Type B pancreatic cell (in vitro differentiated cells): ENCODE measurements at places on chromosomes 4 and X. TPM values are rescaled to one million over a fixed set of nuclear protein-coding genes. Genes with fewer than 3 reads are reported as not detected.

The DCAF4L1 gene
- total RNA-seq: 0.12 and 0.17 TPM in 2 replicates

The KCNIP4 gene
- 0.31 and 6.2 TPM in 2 replicates for total RNA-seq

The TBC1D1 gene
- 85.3 and 110 TPM in 2 replicates for total RNA-seq

The RENBP gene
- total RNA-seq: 4.9 and 6.7 TPM in 2 replicates

The ASB9 gene
- 1.4 and 2.0 TPM in 2 replicates for total RNA-seq

The AKAP14 gene
- total RNA-seq: 0.92 TPM in 1 of 2 replicates, not detected in the other

The GPRIN3 gene
- 4.0 and 4.5 TPM in 2 replicates for total RNA-seq

The FHDC1 gene
- total RNA-seq: 23.1 and 78.0 TPM in 2 replicates

The WAS gene
- total RNA-seq: 0.62 and 0.82 TPM in 2 replicates

The SPON2 gene
- 8.8 and 10.4 TPM in 2 replicates for total RNA-seq

The TMPRSS11D gene
- total RNA-seq: not detected in 2 replicates

The NEUROG2 gene
- total RNA-seq: 1.2 TPM in 1 of 2 replicates, not detected in the other

The MGAT4D gene
- not detected in 2 replicates for total RNA-seq

DNA sequence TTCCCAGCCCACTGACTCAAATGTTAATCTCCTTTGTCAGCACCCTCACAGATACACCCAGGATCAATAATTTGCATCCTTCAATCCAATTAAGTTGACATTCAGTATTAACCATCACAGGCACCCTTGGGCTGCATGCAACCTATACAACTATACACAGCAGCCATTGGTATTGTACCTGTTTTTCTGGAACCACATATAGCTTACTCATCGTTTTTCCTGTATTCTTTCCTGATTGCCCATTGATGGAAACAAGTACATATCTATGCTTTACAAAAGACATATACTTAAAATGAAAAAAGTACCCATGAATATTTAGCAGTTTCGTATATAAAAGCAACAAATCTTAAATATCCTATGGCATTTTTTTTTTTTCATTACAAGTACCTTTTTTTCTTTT, 3.7 kb upstream of the FOXR2 start:
- no peak overlapping the region for H3K4me3 ChIP-seq
- DNase-seq: no peak

GRCh38 chr4:13306356-13306755, 177.8 kb downstream of the RAB28 start:
- no peaks in the 10 kb centered on the region for H3K27me3 ChIP-seq
- no peak overlapping the region for H3K27ac ChIP-seq
- H3K4me3 ChIP-seq: no peak overlapping the region
- no peak for DNase-seq

DNA sequence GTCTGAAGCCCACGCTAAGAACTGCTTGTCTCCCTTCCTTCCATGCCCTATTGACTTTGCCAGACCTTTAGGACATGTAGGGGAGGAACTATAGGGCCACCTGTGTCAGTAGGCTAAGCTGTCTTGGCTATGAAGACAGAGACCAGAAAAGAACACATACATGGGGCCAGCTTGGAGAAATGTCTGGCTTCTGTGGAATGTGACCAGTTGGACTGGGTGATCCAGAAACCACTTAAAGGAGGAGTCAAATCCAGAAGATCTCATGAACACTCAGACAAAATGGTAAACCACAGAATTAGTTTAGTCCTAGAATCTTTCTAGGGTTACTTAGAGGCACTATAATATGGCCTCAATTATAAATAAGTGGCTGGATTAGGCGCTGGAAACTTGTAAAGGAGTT, 42.0 kb downstream of the PHKA2 start:
- peak overlapping the region; percentile 50 for H3K27ac ChIP-seq
- no peak for DNase-seq
- no peaks in the 10 kb centered on the region for H3K27me3 ChIP-seq
- H3K36me3 ChIP-seq: peaks cover 20% of the 10 kb centered on the region

GRCh38 chrX:52270453-52271116, 85.9 kb downstream of the MAGED4 start:
- DNase-seq: no peak
- H3K27ac ChIP-seq: no peak overlapping the region
- no peaks in the 10 kb centered on the region for H3K4me1 ChIP-seq

DNA sequence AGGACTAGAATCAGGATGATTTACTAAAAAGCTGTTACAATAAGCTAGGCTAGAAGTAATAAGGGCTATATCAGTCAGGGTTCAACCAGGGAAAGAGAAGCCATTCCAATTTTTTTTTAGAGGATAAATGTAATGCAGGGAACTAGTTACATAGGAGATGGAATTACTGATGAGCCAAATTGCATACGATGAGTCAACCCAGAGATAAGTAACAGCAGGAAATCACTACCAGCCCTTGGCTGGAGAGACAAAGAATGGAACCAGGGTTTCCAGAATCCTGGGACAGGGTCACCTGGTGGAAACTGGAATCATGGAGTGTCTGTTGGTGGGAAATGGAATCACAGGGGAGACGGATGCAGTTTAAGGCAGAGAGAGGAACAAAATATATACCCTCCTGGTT, 13.1 kb upstream of the MAGEA4 start:
- DNase-seq: no peak
- H3K27ac ChIP-seq: no peak overlapping the region
- no peaks in the 10 kb centered on the region for H3K4me1 ChIP-seq

DNA sequence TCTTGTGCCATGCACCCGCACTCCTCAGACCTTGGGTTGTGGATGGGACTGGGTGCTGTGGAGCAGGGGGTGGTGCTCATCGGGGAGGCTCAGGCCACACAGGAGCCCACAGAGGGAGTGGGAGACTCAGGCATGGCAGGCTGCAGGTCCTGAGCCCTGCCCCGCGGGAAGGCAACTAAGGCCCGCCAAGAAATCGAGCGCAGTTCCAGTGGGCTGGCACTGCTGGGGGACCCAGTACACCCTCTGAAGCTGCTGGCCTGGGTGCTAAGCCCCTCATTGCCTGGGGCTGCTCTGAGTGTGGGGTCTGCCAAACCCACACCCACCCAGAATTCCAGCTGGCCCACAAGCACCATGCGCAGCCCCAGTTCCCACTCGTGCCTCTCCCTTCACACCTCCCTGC, 450.5 kb upstream of the FGF16 start:
- H3K27me3 ChIP-seq: no peaks in the 10 kb centered on the region
- DNase-seq: no peak
- H3K4me1 ChIP-seq: no peaks in the 10 kb centered on the region
- no peak overlapping the region for H3K27ac ChIP-seq

DNA sequence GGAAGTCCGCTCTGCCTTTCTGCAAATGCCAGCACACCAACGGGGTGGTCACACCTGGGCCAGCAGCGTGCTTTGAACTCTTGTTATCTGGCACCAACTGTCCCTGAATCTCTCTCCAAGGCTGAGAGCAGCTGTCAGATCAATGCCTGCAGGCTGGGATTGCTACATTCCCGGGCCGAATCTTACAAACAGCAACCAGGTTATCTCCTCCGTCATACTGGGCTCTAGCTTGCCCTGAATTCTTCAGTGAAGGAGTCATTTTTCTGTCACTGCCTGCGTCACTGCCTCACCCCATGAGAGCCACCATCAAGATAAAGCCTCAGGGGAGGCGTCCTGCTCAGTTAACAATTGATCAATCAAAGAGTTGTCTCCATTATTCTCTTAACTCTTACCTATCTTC, 329.4 kb upstream of the PPARGC1A start:
- H3K36me3 ChIP-seq: peaks cover 6% of the 10 kb centered on the region
- no peak for DNase-seq
- no peaks in the 10 kb centered on the region for H3K4me1 ChIP-seq

DNA sequence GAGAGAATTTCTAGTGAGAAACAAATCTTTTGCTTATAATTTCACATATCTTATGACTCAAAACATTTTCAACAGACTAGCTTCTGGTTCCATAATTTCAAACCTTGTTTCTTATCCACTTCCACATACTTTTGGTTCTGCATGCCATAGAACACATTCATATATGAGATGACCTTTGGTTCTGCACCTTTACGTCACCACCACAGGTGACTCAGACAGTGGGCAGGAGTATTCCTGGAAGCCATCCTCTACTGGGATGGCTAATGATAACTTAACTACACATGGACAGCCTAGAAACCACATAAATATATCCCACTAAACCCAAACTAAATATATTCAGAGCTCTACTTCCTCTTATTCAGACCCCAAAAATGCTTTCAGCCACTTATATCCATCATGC, 133.3 kb downstream of the DCK start:
- no peak for DNase-seq
- H3K36me3 ChIP-seq: no peaks in the 10 kb centered on the region
- no peak overlapping the region for H3K27ac ChIP-seq
- no peaks in the 10 kb centered on the region for H3K4me1 ChIP-seq
- H3K4me3 ChIP-seq: no peak overlapping the region

DNA sequence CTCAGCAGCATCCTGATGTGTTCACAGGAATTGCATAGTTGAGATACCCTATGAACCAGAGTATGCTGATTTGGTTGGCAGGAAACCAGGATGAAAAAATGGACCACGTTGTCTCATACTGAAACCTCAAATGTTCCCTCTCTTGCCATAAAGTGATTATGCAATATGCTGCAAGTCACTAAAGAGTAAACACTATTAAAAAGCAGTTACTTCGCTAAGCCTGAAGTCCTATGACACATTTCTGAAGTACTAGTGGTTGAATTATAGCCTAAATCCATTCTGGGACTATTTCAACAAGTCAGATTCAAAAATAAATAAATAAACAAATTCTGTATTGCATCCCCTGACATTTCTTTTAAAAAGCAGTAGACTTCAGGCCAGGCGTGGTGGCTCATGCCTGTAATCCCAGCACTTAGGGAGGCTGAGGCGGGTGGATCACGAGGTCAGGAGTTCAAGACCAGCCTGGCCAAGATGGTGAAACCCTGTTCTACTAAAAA, 106.0 kb upstream of the NAP1L5 start:
- no peak for DNase-seq
- H3K4me3 ChIP-seq: no peak overlapping the region
- no peak overlapping the region for H3K27ac ChIP-seq
- no peaks in the 10 kb centered on the region for H3K27me3 ChIP-seq
- H3K4me1 ChIP-seq: peaks cover 8% of the 10 kb centered on the region

GRCh38 chr4:25032126-25032525, 1.4 kb upstream of the LGI2 start:
- H3K4me3 ChIP-seq: peak overlapping the region; percentile 67
- no peaks in the 10 kb centered on the region for H3K4me1 ChIP-seq
- H3K36me3 ChIP-seq: no peaks in the 10 kb centered on the region
- peaks cover 70% of the 10 kb centered on the region for H3K27me3 ChIP-seq
- no peak overlapping the region for H3K27ac ChIP-seq
- no peak for DNase-seq

- no peak for DNase-seq
- peaks cover 4% of the 10 kb centered on the region for H3K4me1 ChIP-seq
- H3K4me3 ChIP-seq: peak overlapping the region; percentile 98
- H3K36me3 ChIP-seq: peaks cover 8% of the 10 kb centered on the region
- H3K27me3 ChIP-seq: no peaks in the 10 kb centered on the region
Measured at GRCh38 chrX:74613370-74614092, 893 bp downstream of the RLIM start.

DNA sequence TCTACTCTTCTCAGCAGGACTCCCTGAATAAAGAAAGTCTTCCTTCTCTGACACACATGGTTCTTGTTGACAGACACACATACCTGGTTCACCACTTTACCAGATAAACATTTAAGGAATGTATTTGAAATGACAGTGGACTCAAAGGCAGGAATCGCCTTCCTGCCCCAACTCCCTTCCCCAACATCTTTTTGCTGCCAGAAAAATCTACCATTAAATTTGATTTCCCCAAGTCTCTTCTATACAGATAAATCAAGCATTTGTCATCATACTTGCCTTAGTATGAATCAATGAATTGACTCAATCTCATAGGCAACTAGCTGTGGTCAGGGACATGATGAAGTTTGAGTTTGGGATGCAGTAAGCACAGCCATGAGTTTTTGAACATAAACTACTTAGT, 23.3 kb upstream of the ANXA5 start:
- peaks cover under 1% of the 10 kb centered on the region for H3K4me1 ChIP-seq
- peak overlapping the region; percentile 49 for H3K27ac ChIP-seq
- no peaks in the 10 kb centered on the region for H3K36me3 ChIP-seq
- DNase-seq: no peak
- no peak overlapping the region for H3K4me3 ChIP-seq
